Foreskin melanocyte (primary cell): ENCODE measurements at places on chromosomes 12 and 14.

DNA sequence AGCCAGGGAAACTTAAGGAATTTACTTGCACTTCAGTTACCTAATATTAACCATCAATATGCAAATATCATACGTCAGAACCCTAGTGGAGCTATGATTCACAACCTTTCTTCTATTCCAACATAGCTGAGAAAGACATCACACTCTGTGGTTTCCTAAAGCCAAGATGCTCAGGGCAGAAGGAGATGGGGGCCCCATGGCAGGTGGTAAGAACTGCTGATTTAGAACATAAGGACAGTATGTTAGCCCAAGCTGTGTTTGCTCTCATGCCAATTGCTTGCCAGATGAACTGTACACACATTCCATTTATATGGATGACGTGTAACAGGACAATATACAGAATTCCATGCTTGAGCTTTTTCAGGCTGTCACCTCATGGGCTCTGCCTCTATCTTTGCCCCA, 34.6 kb downstream of the HECTD4 start:
- DNase-seq = no peak

GRCh38 chr12:121430833-121431415, 31.0 kb downstream of the RNF34 start:
- DNase-seq = no peak

DNA sequence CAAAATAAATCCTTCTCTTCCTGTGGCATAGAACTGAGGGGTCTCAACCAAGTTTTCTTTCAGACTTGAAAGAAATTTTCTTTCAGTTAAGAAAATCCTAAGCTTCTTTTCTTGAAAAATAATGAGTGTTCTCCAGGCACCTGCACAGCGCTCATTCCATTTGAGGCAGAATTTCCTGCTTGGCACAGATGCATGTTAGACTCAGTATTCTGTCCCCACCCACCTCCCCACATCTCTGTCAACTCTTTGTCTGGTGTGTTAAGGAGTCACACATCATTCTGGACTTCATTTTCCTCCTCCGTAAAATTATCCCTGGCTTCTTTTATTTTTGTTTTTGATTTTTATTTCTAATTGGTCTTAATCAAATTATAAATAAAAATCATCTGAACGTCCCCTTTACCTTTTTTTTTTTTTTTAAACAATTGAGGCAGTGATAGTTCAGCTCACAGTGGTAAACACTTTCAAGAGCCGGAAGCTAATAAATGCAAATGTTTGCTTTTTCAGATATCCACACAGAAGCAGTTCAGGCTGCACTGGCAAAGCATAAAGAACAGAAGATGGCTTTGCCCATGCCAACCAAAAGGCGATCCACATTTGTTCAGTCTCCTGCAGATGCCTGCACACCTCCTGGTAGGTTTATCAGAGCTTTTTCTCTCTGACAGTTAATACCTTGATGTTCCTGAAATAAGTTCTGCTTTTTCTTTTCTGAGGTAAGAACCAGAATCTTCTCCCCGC, 104.0 kb upstream of the ATF1 start:
- DNase-seq = no peak

DNA sequence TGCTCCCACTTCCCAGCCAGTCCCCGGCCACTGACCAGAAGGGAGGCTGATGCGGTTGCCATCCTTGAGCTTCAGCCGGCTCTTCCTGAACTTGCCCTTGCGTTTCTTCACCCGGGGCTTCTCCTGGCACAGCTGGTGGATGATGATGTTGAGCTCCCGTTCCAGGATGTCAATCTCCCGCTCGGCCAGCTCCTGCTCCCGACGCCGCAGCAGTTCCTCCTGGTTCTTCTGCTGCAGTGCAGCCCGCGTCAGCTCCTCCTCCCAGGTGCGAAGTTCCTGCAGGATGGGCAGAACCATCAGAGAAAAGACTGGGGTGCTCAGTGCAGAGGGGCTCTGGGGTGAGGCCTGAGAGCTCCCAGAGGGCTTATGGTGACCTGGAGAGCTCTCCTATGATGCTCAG, 67.0 kb downstream of the MAP3K9 start:
- no peak for DNase-seq

DNA sequence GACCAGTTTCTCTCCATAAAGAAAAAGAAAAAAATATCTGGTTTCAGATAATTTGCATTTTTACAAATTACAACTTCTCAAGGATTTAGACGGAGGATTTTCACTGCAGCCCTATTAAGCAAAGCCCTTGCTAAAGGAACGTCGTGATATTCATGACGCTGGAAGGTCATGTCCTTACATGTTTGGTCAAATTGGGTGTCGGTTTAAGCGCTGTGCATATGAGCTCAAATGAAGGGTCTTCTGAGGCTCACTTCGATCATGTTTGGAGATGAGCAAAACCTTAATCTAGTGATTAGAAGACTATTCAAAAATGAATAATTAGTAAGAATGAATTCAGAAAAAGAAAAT, 67.3 kb upstream of the USP15 start:
- DNase-seq = no peak

GRCh38 chr12:91432755-91433154, 250.1 kb upstream of the DCN start:
- DNase-seq = no peak

- DNase-seq = peak; percentile 46
These were observed 59.0 kb upstream of the SCN8A start for GRCh38 chr12:51531978-51532497.

DNA sequence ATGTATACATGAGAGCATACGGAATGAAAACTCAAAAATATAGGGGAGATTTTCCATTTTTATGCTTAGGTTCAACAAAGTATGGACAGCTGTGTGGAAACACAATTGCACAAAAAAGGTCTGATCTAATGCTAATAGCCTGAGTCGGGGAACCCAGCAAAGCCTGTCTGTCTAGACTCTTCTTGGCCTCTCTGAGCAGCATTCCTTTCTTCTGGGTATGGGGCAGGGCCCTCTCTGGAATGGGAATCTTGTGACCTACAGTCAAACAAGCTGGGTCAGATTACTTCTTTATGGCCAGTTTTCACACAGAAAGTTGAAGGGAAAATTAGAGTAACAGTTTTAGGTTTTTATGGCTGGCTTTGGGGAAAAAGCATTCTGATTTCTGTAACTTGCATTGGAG, 534.0 kb upstream of the LMO3 start:
- no peak for DNase-seq

- DNase-seq = no peak
These were observed 38.5 kb downstream of the NFKBIA start for GRCh38 chr14:35366056-35366451.

GRCh38 chr12:131425112-131426075, 285.5 kb upstream of the SFSWAP start:
- no peak for DNase-seq

DNA sequence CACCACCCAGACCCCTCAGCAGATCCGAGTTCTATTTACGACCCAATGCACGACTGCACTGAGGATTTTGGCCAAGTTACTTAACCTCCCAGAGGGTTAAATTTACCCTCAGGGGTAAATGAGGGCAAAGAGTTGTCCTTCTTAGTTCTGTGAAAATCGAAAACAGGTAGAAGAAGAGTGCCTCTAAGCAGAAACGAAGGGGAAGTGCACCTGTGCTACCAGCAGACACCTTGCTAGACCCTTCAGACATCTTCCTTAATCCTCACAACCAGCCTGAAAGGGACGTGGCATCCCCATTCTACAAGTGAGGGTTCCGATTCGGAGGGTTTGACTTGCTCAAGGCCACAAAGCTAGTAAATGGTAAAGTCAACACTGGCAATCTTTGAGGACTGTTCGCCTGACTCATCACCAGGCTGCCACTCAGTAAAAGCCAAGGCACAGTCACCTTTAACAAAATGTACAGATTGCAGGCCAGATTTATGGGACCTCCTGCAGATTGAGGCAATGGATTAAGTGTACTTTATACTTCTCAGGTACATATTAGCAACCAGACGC, 1.6 kb downstream of the GSG1 start:
- no peak for DNase-seq

- DNase-seq = peak; percentile 64
These were observed 58.3 kb upstream of the EEA1 start for GRCh38 chr12:92987362-92987761.

DNA sequence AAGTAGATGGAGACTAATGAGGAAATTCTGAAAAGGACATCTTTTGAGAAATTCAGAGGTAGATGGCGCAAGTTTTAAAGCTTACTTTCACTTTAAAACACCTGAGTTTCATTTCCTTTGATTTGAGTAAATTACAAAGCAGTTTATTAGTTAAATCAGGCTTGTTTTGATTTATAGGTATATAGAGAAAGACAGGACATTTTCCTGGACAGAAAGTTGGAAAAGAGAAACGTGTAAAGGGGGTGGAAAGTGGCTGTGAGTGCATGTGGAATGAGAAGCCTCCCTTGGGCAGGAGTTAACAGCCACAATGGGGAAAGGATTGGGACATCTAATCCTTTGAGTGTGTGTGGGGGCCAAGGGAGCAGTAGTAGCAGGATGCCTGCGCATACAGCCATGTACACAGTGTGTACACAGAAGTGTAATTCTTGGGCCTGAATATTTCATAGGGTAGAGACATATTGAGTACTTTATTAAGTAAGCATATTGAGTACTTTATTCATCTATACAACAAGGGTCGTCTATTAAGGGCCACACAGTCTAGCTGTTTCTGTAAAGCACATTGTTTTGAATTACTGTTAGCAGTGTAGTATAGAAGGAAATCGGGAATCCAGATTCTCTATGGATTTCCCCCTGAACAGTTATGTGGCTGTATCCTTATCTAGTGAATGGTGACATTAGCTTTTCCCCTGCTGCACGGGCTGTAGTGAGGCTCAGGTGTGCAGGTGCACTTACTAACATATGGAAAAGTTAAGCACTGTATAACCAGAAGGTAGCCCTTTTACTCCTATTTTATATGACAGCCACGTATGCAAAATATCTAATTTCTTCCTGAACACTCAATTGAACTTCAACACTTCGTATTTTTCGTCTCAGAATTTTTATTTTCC, 19.1 kb downstream of the MARK3 start:
- no peak for DNase-seq

GRCh38 chr14:71770431-71770830, 161.8 kb upstream of the RGS6 start:
- no peak for DNase-seq

DNA sequence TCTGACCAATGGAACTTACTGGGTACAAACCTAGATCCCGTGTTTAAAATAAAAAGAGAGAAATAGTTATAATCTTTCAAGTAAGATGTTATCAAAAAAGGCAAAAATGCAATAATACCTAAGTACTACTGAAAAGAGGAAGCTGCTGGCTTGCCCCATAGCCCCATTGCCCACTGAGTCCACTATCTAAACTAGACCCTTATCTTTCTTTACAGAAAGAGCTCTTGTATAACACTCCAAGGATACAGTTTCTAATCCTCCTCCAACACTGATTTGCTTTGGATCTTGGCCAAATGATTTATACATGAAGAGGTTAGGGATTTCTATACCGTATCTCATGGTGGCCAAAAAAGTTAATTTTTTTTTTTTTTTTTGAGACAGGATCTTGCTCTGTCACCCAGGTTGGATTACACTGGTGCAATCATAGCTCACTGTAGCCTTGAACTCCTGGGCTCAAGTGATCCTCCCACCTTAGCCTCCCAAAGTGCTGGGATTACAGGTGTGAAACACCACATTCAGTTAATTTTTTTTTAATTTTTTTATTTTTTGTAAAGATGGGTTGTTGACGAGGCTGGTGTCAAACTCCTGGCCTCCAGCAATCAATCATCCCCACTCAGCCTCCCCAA, 2.6 kb downstream of the GXYLT1 start:
- no peak for DNase-seq

GRCh38 chr14:74566174-74567141, 45.6 kb downstream of the LTBP2 start:
- DNase-seq = no peak

GRCh38 chr12:124658806-124659402, 91.5 kb upstream of the NCOR2 start:
- no peak for DNase-seq

- no peak for DNase-seq
These were observed 93.4 kb upstream of the TBX5 start for GRCh38 chr12:114499338-114499737.

DNA sequence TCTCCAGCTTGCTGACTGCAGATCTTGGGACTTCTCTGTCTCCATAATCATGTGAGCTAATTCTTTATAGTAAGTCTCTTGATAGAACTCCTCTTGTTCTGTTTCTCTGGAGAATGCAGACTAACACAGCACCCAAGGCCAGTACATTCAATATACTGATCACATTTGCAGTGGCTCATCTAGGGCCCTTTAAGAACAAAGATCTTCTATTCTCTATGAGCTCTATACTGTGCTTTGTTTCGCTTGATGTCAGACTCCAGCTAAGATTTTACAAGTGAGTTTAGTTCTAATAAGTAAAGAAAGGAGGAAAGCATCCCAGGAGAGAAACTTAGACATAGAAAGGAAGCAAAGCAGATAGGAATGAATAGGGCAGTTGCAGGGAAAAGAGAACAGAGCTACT, 69.3 kb upstream of the TMPO start:
- peak; percentile 92 for DNase-seq

DNA sequence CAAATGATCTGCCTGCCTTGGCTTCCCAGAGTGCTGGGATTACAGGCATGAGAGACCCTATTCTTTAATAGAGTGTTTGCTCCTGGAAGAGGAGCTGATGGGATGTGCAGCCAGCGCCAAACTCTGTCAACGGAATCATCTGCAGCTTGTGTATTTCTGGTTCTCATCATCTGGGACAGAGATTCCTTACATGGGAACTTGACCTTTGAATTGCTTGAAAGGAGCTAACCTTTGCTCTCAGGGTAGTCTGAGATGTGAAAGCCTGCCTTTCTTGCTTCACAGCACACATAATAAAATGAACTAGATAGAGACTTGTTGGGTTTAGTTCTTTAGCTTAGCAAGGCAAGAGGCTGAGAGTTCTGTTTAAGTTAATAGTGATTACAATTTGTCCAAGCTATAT, 120.0 kb downstream of the OTOGL start:
- peak; percentile 15 for DNase-seq

DNA sequence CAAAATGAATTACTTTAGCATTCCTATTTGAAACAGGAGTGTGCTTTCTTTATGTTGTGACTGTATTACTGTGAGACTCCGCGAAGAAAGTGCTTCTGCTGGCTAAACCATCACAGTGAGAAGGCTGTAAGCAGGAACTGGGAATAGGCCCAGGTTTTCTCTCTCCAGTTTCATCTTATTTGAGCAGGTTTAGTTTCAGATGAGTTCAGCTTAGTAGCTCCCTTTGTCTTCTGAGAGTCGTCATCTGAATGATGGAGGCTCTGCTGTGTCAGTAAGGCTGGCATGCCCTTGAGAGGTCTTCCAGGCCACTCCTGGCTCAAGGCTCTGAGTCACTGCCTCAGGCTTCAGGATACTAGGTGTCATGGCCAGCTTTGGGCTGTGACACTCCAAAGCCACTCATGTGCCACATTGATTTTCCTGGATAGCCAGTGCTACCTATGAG, 205.6 kb upstream of the RGS6 start:
- no peak for DNase-seq
